ENCODE measurements at places on chromosomes 12 and 14. TPM values are rescaled to one million over a fixed set of nuclear protein-coding genes. Genes with fewer than 3 reads are reported as not detected.

Gene BATF
- 1.8 TPM for polyA plus RNA-seq

Gene MYO1H
- 0.62 TPM for polyA plus RNA-seq

Gene EID3
- polyA plus RNA-seq = 1.0 TPM

Gene MNAT1
- polyA plus RNA-seq = 18.1 TPM

Gene PPFIBP1
- polyA plus RNA-seq = 12.0 TPM

Gene PLEK2
- polyA plus RNA-seq = 16.5 TPM

Gene ACOT6
- not detected for polyA plus RNA-seq

Gene CLMN
- 2.3 TPM for polyA plus RNA-seq

Gene TMPRSS12
- polyA plus RNA-seq = 0.04 TPM

Gene HCAR1
- 0.18 TPM for polyA plus RNA-seq

Gene CRY1
- 4.8 TPM for polyA plus RNA-seq

Gene EML5
- polyA plus RNA-seq = 0.31 TPM

Gene PIWIL1
- not detected for polyA plus RNA-seq

Data from esophagus (tissue), 2 donors.